Camera-type eye (tissue), 1 donor: ENCODE measurements at places on chromosomes 7 and 10. TPM values are rescaled to one million over a fixed set of nuclear protein-coding genes. Genes with fewer than 3 reads are reported as not detected.

KCP gene
- total RNA-seq: 1.9 TPM

NOM1 gene
- 37.8 TPM for total RNA-seq

OR2A12 gene
- not detected for total RNA-seq

DRGX gene
- 1.3 TPM for total RNA-seq

AMPH gene
- total RNA-seq: 62.7 TPM

NPY4R gene
- total RNA-seq: 0.22 TPM

CYP2E1 gene
- total RNA-seq: 3.4 TPM

SFRP5 gene
- 68.7 TPM for total RNA-seq

UPK3B gene
- total RNA-seq: 0.99 TPM

CYP3A7 gene
- total RNA-seq: not detected

NKX2-3 gene
- not detected for total RNA-seq

SP8 gene
- not detected for total RNA-seq

EEPD1 gene
- 21.3 TPM for total RNA-seq

C7orf25 gene
- total RNA-seq: 13.9 TPM

ASB15 gene
- not detected for total RNA-seq

CYP2C19 gene
- total RNA-seq: not detected

ABCC2 gene
- 3.4 TPM for total RNA-seq

ZDHHC4 gene
- 60.5 TPM for total RNA-seq

CLEC2L gene
- total RNA-seq: 2.8 TPM

KIAA1217 gene
- 61.4 TPM for total RNA-seq

GJD4 gene
- not detected for total RNA-seq

ENTPD1 gene
- 27.6 TPM for total RNA-seq

SCD gene
- 84.2 TPM for total RNA-seq

SGCE gene
- total RNA-seq: 128 TPM

PDCD11 gene
- total RNA-seq: 33.3 TPM

CYP26A1 gene
- total RNA-seq: 16.8 TPM

IFIT1B gene
- 1.0 TPM for total RNA-seq

LDB3 gene
- total RNA-seq: 24.9 TPM

CUZD1 gene
- 1.3 TPM for total RNA-seq

SUN3 gene
- total RNA-seq: not detected
